Suppressor macrophage treated with lipopolysaccharide for 4 hours (primary cell): ENCODE measurements at places on chromosomes 3 and 15.
A peak's percentile ranks its signal among the peaks of the same experiment; 100 is the strongest.

- DNase-seq: peak; percentile 41
Measured at GRCh38 chr3:155744626-155745324, at the start of gene PLCH1. PLCH1 (minus strand) TSS chr3:155745071; CDS start chr3:155704224, 40,847 bp downstream.

DNA sequence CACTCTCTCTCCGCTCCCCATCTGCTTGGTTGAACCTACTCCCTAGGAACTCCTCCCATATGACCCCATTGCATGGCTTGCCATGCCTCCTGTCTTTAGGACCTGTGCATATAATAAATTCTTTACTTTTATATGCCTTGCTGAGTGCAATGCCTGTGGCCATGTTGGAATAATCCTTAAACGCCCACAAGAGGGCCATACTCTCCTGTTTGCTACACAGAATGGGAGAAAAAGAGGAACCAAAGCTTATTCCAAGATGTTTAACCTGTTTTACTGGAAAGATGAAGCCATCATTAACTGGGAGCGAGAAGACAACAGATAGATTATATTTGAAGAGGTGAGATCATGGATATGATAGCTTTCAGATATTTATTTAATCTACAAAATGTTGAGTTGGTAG is 1097.8 kb downstream of the NAALADL2 start:
- no peak for DNase-seq

GRCh38 chr15:101378171-101378755 is 83.2 kb upstream of the SNRPA1 start:
- DNase-seq: no peak

DNA sequence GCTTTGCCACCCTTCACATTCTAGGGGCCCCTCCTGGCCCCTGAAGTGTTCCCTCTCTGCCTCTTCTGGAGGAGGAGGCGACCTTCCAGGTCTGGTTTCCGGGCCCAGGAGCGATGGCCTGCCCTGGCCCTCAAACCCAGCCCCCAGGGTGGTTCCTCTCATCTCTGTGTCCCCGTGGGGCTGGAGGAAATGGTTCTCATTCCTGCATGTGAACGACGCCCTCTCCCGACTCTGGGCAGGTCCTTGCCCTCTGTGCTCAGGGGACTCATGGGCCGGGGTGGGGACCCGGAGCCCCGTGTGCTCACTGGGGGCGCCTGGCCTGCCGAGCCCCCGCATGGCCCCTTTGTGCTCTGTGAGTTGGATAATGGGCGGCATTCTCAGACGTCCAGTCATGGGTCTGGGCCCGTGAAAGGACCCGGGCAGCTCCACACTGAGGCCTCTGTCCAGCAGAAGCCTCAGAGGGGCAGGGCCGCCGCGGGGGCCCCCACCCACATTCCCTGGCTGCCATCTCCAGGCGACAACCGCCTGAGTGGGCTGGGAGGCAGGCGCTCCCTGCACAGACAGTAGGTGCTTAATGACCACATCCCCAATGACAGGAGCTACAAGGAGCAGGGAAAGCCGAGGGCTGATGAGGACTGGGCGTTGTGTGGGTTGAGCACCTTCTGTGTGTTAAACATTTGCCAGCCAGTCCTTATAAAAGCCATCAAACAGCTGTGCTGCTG is 5.5 kb upstream of the PLXND1 start:
- no peak for DNase-seq

DNA sequence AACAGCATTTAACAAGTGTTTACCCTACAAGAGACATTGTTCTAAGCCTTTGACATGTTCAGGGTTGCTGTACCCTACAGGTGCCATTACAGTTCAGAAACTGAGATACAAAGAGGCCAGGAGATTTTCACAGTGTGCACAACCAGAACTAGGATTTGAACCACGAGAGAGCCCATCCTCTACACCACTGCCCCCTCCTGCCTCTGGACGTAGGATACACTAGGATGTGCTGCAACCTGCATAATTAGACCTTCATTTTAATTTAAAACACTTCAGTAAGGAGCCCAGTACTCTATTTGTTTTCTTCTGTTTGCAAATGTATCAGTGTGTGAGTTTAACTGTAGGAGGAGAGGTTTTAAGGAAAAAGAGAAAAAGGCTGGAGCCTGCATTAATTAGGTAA is 123.1 kb upstream of the RARB start:
- no peak for DNase-seq

DNA sequence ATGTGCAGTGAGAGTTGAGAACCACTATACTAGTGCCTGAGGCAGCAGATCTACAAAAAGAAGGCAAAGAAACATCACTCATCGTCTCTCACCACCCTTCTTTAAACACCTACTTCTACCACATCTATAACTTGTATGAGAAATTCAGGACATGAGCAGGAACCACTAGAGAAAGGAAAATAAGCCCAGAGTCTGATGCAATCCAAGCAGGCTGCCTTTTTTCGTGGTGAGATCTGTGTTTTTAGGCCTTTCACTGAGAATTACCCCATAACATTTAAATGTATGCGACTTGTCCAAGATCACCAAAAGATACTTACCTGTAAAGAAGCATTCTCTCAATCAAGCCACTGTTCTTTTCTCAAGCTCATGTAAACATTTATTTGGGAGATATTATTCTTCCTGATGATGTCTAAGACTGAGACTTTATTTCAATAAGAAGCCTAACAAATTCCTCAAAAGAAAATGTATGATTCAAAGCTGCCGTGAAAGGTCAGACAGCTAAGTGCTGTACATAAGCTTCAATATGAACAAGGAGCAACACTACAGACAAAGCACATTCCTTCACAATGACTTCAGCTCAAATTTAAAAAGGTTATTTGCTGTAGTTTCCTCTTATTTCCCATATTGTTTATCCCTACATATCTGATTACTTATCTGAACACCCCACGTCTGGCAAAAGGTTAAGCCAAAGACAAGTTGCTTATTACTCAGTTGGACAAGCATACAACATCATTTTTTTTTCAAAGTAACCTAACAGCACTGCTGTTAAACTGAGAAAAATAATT is 16.5 kb downstream of the SPICE1 start:
- DNase-seq: no peak

- DNase-seq: no peak
Measured at GRCh38 chr15:100890051-100890720, 10.6 kb downstream of the ALDH1A3 start.

- no peak for DNase-seq
Measured at GRCh38 chr3:187943677-187944389, 198.6 kb upstream of the BCL6 start.

DNA sequence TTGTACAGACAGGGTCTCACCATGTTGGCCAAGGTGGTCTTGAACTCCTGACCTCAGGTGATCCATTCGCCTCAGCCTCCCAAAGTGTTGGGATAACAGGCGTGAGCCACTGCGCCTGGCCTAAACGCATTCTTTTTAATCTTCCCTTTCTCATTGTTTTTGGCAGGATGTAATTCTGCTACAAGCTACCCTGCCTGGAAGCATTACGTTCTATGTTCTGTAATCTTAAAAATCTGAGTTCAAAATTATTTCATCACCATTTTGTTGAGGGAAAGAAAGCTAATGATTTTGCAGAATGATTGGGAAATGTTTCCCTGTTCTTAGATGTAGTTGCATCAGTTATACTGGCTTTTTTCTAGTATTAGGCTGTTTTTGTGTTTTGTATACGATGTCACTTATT is 71.5 kb downstream of the RGMA start:
- DNase-seq: no peak

DNA sequence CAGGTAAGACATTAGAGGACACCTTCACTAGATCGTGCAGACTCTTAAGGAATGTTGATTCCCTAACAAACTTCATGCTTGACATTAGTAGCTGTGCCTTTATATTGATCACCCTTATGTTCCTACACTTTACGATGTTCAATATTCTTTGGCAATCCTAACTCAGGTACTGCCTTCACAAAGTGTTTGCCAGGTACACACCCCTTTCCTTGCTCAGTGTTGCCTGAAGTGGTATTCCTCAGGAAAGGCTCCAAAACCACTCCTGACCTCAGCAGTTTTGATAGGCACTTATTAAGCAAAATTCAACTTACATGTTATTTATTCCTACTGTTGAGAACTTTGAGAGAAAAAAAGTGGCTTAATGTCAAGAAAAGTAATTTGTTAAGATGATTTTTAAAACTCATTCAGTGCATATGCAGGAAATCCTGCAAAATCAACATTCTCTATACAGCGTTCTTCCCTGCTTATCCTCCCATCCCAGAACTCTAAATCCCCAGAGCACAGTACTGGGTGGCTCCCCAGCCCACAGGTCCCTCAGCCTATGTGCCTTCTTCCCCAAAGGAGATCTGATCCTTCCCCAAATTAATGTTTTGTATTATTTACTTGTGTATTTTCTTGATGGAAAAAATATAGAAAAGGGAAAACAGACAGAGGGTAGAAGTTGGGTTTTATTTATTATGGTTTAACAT is 260.7 kb downstream of the MECOM start:
- DNase-seq: no peak

GRCh38 chr3:196654735-196655090 is 15.2 kb downstream of the NRROS start:
- no peak for DNase-seq

DNA sequence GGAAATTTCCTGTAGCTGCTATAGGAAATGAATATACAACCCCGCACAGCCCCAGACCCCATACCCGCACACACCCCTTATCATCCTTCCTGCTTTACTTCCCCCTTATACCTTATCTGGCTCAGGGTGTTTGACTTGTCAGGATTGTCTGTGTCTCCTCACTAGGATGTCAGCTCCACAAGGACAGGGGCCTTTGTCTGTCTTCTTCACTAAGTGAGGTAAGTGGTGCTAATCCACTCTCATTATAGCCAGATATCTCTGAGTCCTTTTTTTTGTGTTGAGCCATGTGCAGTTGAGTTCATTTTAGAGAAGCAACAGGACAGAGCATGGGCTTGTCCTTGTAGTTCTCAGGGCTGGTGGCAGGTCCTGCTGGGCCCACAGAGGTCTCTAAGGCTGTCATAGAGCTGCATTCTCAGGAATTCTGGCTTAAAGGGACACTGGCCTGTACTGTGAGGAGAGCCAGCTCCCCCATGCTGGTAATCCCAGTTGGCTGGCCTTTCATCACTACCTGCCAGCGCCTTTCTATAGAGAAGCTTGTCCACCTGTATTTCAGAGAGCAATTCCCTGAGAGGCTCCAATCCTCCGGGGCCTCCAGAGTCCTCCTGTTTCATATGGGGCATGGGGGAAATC is 9.0 kb downstream of the KY start:
- no peak for DNase-seq

DNA sequence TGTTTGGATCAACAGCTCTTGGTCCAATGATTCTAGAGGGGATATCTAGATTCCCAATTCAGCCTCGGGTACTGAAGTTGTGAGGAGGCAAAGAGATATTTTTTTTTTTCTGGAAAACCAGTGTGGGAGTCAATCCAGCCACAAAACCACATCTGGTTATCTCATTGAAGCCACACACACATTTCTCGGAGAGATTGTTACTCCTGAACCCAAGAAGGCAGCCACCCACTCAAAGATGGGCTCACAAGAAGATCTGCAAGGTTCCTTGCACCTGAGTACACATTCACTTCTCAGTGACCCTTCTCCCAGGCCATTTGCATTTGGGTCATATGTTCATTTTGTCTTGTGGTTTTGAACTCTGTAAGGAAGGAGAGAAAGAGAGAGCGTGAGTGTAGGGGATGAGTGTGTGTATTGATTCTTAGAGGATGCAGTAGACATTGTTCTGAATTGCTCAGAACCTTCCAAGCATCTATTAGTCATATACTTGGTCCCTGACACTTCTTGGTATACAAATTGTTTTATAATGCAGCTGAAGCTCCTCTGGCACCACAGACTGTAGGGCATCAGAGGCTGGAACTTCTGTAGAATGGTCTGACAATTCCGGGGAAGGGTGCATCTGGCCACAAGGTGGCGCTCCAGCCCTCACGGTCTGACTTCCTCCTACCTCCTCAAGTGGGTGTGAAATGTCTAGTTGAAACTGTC is 39.3 kb upstream of the TRA2B start:
- peak; percentile 86 for DNase-seq

- DNase-seq: peak; percentile 13
Measured at GRCh38 chr15:62067448-62068044, 769 bp downstream of the C2CD4A start.

- DNase-seq: no peak
Measured at GRCh38 chr3:61029194-61029593, 222.1 kb downstream of the FHIT start.

DNA sequence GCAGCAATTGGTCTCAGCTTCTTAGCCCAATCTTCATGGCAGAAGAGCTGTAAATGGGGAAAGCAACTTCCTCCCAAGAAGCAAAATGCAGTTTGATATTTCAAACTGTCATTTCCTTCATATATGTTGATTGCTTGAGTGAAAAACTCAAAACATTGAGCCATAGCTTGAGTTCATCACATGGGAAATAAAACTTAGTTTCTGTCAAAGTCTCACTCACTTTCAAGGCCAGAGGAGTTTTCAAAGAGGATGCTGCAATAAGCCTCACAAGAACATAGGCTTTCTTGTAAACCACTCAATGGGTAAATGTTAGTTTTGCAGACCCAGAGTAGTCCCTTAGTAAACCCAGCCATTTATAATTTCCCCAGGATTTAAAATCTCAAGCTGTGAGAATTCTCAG is 29.1 kb upstream of the SUCLG2 start:
- no peak for DNase-seq

DNA sequence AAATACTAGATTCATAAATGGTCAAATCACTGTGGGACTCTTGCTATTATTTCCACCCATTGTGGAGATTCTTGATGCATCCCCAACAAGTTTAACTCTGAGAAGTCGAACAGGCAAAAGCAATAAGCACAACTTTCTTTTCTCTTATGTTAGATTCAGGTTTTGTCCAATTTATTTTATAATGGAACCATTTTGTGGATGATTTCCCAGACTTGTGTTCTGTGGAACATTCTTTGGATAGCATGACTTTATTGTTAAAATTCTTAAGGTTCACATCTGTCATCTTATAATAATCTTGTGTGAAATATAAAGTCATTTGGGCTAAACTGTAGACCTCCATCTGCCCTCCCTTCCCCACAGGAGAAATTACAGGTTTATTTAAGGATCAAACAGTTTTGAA is 213.7 kb downstream of the LPP start:
- DNase-seq: no peak

- no peak for DNase-seq
Measured at GRCh38 chr3:129599073-129599472, 7.4 kb downstream of the PLXND1 start.

- DNase-seq: no peak
Measured at GRCh38 chr3:133292296-133292695, 107.6 kb upstream of the BFSP2 start.

DNA sequence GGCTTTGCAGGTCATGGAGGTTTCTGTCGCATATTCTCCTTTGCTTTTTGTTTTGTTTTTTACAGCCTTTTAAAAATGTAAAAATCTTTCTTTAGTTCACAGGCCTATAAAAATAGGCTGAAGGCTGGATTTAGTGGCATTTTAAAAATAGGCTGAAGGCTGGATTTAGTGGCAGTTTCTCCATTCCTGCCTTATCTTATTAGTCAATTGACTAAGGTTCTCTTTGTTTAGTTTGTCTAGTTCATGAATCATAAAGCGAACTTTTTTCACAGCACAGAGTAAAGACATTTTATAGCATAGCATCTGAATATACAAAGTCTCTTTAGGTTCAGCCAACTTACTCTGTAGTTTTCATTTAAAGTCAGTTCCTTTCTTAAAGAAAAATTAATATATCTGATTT is 31.4 kb downstream of the AP4E1 start:
- DNase-seq: no peak

GRCh38 chr3:119349354-119350041 is 55.3 kb downstream of the ARHGAP31 start:
- no peak for DNase-seq
